Activated CD4-positive, alpha-beta memory T cell treated with anti-CD3 and anti-CD28 coated beads, Interleukin-2, amount 10 ng/mL, durations not matched to agents 7 days and 5 days (primary cell): ENCODE measurements at places on chromosomes 1 and 21.

DNA sequence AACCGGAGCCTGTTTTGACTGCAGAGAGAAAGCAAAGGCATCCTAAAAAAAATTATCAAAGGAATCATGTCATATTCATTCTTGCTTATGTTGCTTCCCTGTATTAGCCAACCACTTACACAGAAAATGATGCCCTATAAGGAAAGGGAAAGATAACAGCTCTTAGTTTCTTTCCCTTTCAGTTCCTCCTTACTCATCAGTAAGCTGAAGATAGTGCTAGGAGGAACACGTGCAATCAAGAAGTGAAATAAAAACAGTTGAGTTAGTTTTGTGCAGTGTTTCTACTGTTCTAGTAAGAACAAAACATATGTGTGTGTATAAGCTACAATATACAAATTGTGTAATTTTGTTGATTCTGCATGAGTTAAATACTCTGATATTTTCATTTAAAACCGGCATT lies 45.3 kb upstream of the MTF2 start:
- DNase-seq = no peak

GRCh38 chr1:225813214-225813964 lies 3.5 kb downstream of the EPHX1 start:
- no peak for DNase-seq

DNA sequence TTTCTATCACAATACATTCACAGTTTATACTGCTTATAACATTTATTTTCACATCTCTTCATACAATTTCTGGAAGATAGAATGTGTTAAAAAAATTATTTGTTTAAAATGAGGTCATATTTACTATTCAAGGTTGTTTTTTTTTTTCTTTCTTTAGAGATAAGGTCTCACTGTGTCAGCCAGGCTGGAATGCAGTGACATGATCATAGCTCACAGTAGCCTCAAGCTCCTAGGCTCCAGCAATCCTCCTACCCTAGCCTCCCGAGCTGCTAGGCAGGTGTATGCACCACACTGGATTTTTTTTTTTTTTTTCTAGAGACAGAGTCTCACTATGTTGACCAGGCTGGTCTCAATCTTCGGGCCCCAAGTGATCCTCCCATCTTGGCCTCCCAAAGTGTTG lies 19.0 kb upstream of the RNF11 start:
- DNase-seq = no peak

GRCh38 chr1:93219443-93219842 lies 38.9 kb downstream of the CCDC18 start:
- DNase-seq = peak; percentile 33

GRCh38 chr21:21963911-21964310 lies 965.7 kb downstream of the NCAM2 start:
- no peak for DNase-seq

DNA sequence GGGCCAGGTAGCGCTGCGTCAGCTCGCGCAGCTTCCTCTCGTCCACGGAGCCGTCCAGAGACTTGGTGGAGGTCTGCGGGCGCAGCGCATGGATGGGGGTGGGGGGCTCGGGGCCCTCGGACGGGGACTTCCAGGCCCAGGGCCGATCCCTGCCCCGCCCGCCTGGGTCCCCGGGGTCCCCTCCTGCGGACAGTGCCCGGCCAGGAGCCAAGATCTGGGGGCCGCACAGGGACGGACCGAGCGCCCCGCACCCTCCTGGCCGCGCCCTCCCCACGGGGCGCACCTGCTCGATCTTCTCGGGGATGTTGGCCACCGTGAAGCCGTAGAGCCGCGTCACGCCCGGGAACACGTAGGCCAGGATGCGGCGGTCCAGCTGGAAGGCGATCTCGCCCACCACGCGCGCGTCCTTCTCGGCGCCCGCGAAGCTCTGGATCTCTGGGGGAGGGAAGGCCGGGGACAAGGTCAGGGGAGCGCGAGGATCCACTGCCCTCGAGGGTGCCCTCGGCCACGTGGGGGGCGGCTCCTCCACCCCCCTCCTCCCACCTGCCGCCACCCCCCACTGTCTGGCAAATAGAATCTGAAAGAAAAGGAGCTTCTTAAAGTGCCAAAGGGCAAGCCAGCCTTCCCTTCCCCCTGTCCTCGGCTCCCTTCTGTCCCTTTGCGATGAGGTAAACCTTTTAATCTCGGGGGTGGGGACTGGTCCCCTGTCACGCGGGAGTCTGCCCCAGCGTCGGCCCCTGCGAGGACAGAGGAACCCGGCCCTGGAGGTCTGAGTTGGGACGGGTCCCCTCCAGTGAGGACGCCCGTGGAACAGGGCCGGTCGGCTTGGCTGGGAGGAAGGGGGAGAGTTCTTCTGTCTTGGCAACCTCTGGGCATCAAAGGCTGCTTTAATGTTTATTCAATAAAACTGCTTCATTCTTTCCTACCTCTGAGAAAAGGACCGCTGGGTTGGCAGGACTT lies 6.5 kb upstream of the FTCD start:
- peak; percentile 9 for DNase-seq

GRCh38 chr1:195909061-195909460 lies 699.2 kb downstream of the KCNT2 start:
- DNase-seq = no peak

GRCh38 chr1:177256153-177257075 lies 85.7 kb downstream of the BRINP2 start:
- DNase-seq = no peak

DNA sequence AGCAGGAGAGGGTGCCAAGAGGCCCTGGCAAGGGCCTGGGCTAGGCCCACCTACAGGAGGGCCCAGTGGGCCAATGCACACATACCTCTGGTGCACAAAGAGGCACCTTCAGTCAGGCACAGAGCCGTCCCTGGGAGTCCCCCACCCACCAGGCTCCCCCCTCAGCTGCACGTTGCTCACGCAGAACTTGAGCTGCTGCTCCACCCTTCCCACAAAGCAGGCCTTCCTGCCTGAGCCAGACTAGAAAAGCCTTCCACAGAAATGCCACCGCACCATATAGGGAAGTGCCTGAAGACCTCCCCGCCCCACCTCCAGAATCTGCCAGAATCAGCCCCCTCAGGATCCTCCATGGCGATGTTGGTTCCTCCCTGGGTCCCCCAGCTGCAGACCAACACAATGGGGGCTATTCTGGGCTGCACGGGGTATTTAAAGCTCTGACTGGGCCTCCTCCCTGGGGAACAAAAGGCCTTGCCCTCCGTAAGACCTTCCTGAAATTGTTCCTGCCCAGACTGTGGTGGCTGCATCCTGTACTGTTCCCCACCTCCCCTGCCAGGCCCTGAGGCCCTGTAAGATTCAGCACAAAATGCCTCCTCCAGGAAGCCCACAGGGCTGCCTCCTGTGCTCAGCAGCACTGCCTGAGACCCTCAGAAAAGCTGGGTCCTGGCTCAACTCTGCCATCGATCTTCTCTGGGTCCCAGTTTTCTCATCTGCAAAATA lies 27.2 kb downstream of the HSPG2 start:
- no peak for DNase-seq

DNA sequence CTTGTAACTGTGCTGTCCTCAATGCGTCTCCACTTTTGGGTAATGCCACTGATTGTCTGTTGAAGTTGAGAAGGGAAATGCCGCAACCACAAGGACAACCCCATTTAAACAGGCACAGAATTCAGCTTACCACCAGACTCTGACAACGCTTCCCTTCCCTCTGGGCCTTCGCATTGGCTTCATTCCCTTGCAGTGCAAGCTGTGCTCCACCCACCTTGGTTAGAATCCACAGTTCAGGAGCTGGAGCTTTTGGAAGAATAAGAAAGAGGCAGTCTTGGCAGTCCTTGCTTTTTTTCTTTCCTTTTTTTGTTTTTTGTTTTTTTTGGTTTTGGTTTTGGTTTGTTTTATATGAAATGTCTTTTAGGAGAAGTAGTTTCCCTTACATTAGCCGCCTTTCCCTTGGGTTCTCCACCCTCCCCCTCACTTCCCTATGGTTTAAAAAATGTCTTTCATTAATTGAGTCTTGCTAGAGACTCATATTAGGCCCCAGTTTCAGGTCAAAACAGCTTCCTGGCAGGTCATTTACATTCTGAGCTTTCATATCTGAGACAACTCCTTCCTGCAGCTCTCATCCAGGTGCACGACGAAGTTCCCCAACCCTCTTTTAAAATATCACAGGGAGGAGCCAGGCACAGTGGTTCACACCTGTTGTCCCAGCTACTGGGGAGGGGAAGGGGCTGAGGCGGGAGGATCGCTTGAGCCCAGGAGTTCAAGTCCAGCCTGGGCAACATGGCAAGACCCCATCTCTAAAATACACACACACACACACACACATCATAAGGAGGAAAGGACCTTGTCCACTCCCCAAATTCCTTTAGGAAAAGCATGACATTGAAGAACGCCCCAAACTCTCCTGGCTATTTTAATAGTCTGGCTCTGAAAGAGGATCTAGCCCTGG lies 20.7 kb upstream of the LAX1 start:
- DNase-seq = peak; percentile 38

GRCh38 chr1:29543586-29543985 lies 307.3 kb downstream of the PTPRU start:
- no peak for DNase-seq

- DNase-seq = no peak
Measured at GRCh38 chr1:17538010-17538409, 1.5 kb upstream of the ARHGEF10L start.

- DNase-seq = no peak
Measured at GRCh38 chr21:39637197-39637970, 24.6 kb downstream of the B3GALT5 start.
